ENCODE measurements at places on chromosomes 16 and 17.

GRCh38 chr17:65472666-65473309 is 88.7 kb downstream of the AXIN2 start:
- no peak for DNase-seq

- DNase-seq: no peak
Observed at GRCh38 chr16:31219154-31219741, 2.3 kb upstream of the PYDC1 start.

DNA sequence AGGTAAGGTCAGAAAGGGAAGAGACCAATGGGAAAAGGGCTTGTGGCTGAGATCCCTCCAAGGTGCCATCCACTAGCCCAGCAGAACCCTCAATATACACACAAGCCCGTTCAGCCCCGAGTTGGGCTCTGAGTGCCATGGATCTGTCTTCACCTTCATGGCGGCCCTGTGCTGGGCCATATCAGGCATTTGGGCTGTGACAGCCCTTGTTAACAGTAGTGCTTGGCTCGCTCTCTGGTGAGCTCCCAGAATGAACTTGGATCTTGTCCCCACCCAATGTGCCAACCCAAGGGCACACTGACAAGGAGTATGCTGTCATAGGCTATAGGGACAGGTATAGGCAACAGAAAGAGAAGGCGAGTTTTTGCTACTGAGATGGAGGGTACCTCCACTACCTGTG is 182.7 kb downstream of the ZFHX3 start:
- DNase-seq: no peak

- DNase-seq: no peak
Observed at GRCh38 chr17:6439951-6440350, 4.3 kb upstream of the PIMREG start.

DNA sequence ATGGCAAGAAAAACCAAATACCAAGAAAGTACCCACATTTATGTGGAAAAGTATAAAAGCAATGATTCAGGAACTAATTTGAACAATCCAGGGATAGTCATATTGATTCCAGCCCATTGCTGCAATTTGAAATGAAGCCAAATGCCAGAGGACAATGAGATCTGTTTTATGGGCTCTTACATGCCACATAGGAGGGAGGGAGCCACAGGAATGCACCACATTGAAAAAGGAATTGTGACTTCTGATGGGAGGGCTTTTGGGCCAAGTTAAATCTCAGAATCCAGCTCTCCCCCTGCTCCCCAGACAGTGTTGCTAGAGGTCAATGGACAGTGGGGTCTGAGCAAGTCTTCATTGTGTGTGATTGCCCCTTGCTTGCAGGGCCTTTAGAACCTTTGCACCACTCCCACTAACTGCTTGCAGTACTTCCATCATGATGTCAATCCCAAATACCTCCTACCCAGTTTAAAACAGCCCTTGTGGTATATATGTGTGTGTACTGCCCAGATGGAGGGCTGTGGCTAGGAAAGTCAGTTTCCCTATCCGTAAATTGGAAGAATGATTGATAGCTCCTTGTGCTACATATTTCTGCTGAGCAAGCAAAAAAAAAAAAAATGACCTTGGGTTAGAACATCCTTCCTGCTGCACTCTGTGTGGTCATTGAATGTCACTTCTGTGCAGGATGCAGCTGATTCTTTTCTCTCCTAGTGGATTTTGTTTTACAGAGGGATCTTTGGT is 406.8 kb downstream of the UTP18 start:
- DNase-seq: no peak

- DNase-seq: no peak
Observed at GRCh38 chr16:80946481-80946880, 60.2 kb downstream of the CMC2 start.

GRCh38 chr17:39132192-39132610 is 19.2 kb downstream of the PLXDC1 start:
- DNase-seq: no peak

GRCh38 chr16:68351463-68351862 is 40.6 kb downstream of the PRMT7 start:
- DNase-seq: no peak

- peak; percentile 49 for DNase-seq
Observed at GRCh38 chr16:79640513-79641360, 40.2 kb upstream of the MAF start.

DNA sequence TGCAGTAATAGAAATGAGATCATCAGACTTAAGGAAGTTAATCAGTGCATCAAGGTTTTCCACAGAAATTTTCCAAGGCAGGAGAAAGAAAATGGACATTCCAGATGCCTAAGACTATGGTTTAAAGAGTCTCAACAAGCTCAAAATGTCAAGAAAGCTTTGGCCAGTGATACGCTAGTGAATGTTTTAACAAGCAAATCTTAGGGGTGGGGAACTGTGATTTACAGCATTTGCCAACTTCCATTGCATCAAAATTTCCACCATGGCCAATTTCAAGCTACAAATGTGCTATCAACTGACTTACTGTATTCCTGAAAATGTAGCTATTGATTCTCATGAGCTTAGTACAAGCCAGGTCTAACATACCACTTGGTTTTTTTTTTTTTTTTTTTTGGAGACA is 82.4 kb upstream of the CLEC3A start:
- DNase-seq: no peak

Data from activated naive CD4-positive, alpha-beta T cell treated with anti-CD3 and anti-CD28 coated beads, Interleukin-2, amount 10 ng/mL, durations not matched to agents 7 days and 5 days (primary cell).